ENCODE measurements at places on chromosomes 1 and 21. TPM values are rescaled to one million over a fixed set of nuclear protein-coding genes. Genes with fewer than 3 reads are reported as not detected.

Gene GJA4
- 21.4 TPM for total RNA-seq

Gene PTPRC
- total RNA-seq, result 15.7 TPM

Gene MCOLN2
- total RNA-seq, result not detected

Gene ARMH1
- total RNA-seq, result 0.52 TPM

Gene RGS8
- total RNA-seq, result not detected

Gene RPE65
- not detected for total RNA-seq

Gene NR1I3
- not detected for total RNA-seq

Gene APCS
- 0.52 TPM for total RNA-seq

Gene PLPPR4
- 7.3 TPM for total RNA-seq

Gene GFI1
- total RNA-seq, result 0.52 TPM

Gene IKBKE
- 2.6 TPM for total RNA-seq

Gene NCF2
- 8.9 TPM for total RNA-seq

Gene AKNAD1
- under 0.01 TPM for total RNA-seq

Gene AMY2A
- total RNA-seq, result not detected

Gene LCE3E
- not detected for total RNA-seq

Gene TRIM67
- total RNA-seq, result under 0.01 TPM

Gene CRP
- not detected for total RNA-seq

Gene KCNA3
- 0.52 TPM for total RNA-seq

Gene TRPM2
- 1.6 TPM for total RNA-seq

Gene HAO2
- total RNA-seq, result not detected

Gene C1orf226
- total RNA-seq, result 0.52 TPM

Gene KRTAP21-2
- total RNA-seq, result not detected

Gene BRINP3
- 3.7 TPM for total RNA-seq

Gene HSD3B1
- total RNA-seq, result not detected

Gene EDN2
- total RNA-seq, result not detected

Gene SLC27A3
- 16.7 TPM for total RNA-seq

Gene PLCH2
- total RNA-seq, result under 0.01 TPM

Gene NRIP1
- 58.5 TPM for total RNA-seq

Gene PRDM16
- 4.7 TPM for total RNA-seq

Gene HRNR
- total RNA-seq, result not detected

Gene TENT5C
- 48.0 TPM for total RNA-seq

Gene ACTN2
- 660 TPM for total RNA-seq

Gene PARP1
- total RNA-seq, result 94.5 TPM

Gene TMEM39B
- 3.7 TPM for total RNA-seq

Gene SLC9C2
- under 0.01 TPM for total RNA-seq

Gene KIF21B
- total RNA-seq, result 1.0 TPM

Gene CFAP74
- under 0.01 TPM for total RNA-seq

Gene GBP5
- total RNA-seq, result 0.52 TPM

Gene IL12RB2
- 3.1 TPM for total RNA-seq

Gene RNF186
- not detected for total RNA-seq

Gene TGFBR3
- total RNA-seq, result 54.3 TPM

Gene PIK3R3
- total RNA-seq, result 13.0 TPM

Gene SPRTN
- 5.7 TPM for total RNA-seq

Gene AQP10
- not detected for total RNA-seq

Gene CFHR1
- 1.6 TPM for total RNA-seq

Gene DIPK1A
- total RNA-seq, result 5.7 TPM

Gene TRABD2B
- 0.52 TPM for total RNA-seq

Gene COL8A2
- 11.0 TPM for total RNA-seq

Gene FAM43B
- 0.52 TPM for total RNA-seq

Gene CHIA
- total RNA-seq, result not detected

Gene ITLN2
- total RNA-seq, result not detected

Gene PPFIA4
- 15.7 TPM for total RNA-seq

Gene NAV1
- 11.0 TPM for total RNA-seq

Gene DISC1
- total RNA-seq, result 12.5 TPM
